ENCODE measurements at places on chromosomes 4 and X. TPM values are rescaled to one million over a fixed set of nuclear protein-coding genes. Genes with fewer than 3 reads are reported as not detected.

DNA sequence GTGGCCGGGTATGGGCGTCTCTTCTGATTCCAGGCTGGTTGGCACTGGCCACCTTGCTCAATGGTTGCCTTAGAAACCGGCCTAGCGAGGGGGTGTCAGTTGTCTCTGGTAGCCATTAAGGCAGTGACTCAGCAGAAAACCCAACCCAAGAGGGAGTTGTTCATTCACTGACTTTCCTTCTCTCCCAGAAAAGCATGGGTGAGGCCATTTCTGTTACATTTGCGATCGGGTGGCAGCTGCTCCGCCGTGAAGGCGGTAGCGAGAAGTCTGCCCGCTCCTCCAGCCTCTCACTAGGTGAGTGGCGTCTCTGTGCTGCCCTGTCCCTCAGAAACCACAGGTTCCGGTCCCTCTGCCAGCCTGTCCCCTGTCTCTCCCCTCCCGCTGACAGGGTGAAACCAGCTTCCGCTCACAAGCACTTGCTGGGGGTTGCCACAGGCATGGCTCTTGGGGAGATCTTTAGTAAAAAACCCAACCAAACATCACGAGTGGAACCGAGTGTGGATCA lies 17.4 kb downstream of the IRAK1 start:
- no peak for DNase-seq

- DNase-seq = no peak
Measured at GRCh38 chr4:2220016-2220630, 21.8 kb downstream of the HAUS3 start.

GRCh38 chr4:35942092-35942491 lies 302.2 kb downstream of the ARAP2 start:
- no peak for DNase-seq

GRCh38 chrX:45849261-45849862 lies 648.7 kb upstream of the DIPK2B start:
- DNase-seq = no peak

Gene HOPX
- polyA plus RNA-seq = 14.9 TPM
